IMR-90 (cell line): ENCODE measurements at places on chromosomes 3 and 15.

DNA sequence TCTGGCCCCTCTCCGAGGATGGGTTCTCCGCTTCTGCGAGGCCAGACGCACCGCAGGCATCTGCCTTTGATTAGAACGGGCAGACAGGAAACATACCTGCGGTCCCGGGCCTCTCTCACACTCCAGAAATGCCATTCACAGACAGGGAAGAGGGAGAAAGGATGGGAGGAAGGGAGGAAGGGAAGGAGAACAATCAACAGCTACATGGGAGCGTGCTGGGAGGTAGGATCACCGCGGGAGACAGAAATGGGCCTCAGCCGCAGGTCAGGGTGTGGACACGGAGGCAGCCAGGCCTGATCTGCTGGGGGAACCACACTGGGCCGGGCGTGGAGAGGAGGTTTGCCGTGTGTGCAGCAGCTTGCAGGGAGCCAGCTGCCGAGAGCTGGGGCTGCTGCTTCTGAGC, 90.7 kb upstream of the RGMA start:
- no peak for DNase-seq

DNA sequence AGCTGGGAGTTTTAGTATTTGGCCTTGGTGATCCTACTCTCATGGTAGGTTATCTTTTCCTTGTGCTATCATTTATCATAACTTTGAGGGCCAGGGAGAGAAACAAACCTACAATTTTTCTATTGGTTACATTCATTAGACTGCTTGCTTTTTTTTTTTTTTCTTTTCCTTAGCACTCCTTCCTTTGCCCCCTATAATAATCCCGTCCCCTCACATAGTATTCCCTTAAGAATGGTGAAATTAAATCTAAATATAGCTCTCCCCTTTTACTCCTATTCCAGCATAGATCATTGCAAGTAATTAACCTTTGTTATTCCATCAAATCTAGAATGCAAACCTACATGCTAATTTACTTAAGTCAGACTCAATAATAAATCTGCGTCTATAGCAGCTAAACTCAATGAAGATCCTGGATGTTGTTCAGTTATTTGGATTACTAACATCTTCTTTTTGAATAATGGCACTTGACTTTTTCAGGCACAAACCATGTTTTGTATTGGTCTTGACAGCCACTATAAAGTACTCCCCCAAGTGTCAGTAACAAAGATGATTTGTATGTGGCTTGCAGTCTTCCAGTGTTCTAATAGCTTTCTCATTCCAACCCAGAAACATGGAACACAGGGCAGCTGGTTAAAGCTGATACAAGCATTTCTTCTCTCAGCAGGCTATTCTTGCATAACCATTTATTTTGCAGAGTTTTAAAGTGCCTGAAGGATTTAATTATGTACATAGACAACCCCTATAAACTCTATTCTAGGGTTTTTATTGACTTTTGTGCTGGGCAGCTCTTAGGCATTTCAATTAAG, 420.6 kb downstream of the MECOM start:
- peak; percentile 10 for DNase-seq

DNA sequence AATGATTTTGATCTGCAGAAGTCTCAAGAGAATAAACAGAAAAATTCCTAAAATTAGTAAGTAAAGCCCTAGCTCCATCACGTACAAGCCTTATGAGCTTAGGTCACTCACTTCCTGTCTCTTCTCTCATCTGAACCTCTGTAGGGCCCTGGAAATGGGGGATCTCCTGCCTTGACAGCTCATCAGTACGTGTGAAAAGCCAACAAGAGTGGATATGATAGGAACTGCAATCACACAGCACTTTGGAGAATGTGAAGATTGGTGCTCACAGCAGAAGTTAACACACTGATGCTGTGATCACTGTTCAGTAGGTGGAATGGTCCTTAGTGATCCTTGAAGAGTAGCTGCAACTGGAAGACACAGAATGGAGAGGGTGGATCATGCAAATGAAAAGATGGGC, 27.8 kb upstream of the ALDH1L1 start:
- no peak for DNase-seq

DNA sequence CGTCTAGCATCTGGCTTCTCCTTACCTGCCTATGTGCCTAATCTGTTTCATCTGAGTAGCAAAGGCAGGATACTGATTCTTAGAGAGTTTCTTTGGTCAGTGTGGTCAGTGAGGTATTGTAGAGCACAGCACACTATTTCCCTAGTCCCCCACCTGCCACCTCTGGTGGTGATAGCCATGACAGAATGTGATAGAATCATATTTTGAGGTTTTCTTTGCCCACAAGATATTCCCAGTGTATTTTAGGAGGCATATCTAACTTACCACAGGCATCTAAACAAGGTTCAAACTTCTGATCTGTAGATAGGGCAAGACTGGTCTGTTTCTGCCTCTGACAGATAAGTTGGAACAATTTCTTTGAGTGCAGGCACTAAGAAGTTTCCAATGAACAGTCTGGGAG, 188.0 kb downstream of the SOX2 start:
- no peak for DNase-seq

GRCh38 chr3:16183082-16183481, 8.6 kb downstream of the GALNT15 start:
- DNase-seq = no peak

GRCh38 chr15:35725353-35725752, 179.4 kb upstream of the DPH6 start:
- peak; percentile 88 for DNase-seq

GRCh38 chr15:71517751-71518150, 292.6 kb upstream of the NR2E3 start:
- DNase-seq = no peak

- DNase-seq = no peak
Observed at GRCh38 chr3:194262925-194263305, 88.2 kb downstream of the CPN2 start.

DNA sequence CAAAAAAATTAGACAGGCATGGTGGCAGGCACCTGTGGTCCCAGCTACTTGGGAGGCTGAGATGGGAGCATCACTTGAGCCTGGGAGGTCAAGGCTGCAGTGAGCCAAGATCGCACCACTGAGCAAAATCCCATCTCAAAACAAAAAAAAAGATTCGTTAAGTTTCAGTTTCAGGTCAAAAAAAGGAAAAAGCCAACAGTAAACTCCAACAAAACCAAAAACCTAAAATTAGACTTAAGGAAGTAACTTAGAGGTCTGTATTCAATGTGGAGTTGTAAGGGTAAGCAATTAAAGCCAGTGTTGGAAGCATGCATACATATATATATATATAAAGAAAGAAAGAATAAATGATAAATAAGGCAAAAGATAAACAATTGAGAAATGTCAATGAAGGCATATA, 11.8 kb downstream of the KPNA1 start:
- DNase-seq = no peak

- DNase-seq = no peak
Observed at GRCh38 chr3:171516765-171517164, 56.6 kb upstream of the TNIK start.

DNA sequence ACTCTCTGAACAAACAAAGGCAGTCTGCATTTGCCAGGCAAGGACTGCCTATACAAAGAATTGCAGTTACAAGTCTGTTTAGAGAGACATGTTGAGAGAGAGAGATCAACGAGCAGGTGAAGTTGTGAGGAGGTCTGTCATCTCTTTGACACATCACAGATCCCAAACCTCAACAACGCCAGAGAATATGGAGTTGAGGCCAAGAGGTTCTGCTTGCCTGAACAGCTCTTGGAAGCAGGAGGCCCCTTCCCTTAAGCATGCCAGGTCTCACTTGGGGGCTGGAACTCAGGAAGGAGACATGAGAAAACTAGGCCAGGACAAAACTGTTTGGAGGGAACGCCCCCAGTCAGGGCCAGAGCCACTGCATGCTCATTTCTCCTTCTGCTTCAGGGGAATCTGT, 22.3 kb upstream of the MUSTN1 start:
- no peak for DNase-seq

GRCh38 chr15:47856071-47856470, 138.8 kb downstream of the SEMA6D start:
- no peak for DNase-seq
